ENCODE measurements at places on chromosomes 3 and 15. TPM values are rescaled to one million over a fixed set of nuclear protein-coding genes. Genes with fewer than 3 reads are reported as not detected.

The CRBN gene
- total RNA-seq: 67.4 TPM

DNA sequence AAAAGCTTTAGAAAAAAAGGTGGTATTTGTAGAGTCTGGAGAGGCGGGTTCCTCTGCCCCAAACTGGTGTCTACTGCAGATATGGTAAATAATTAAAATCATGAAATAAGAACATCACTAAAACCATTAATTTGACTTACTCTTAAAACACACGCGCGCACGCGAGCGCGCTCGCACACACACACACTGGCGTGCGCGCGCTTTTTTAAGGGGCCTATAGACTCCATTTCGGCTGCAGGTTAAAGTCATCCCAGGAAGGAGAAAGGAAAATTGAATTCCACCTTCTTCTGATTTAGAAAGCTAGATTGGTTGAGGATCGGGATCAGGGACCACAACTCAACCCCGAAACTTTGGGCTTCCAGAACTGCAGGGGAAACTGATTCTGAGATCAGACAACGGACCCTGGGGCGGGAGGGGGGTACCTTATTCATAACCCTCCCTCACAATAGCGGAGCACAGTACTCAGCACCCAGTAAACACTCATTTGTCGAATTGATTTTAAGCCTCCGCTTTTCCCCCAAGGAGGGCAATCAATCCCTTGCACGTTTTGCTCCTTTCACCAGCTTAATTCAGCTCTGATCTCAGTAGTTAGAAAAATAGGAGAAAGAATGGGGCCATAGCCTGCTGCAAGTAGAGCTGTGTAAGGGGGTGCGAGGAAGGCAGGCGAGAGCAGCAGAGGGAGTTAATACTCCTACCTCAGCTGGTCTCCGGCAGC, 509 bp upstream of the LRRC3B start:
- DNase-seq: no peak

GRCh38 chr15:69603369-69604071, 150.9 kb downstream of the RPLP1 start:
- no peak for DNase-seq

GRCh38 chr3:79672731-79673130, 95.1 kb downstream of the ROBO1 start:
- DNase-seq: no peak

The AADACL2 gene
- total RNA-seq: under 0.01 TPM

- DNase-seq: peak; percentile 73
These were observed 1.4 kb downstream of the MGLL start for GRCh38 chr3:127820826-127821313.

- DNase-seq: peak; percentile 68
These were observed 78.4 kb upstream of the LRTM1 start for GRCh38 chr3:55006244-55006676.

The PP2D1 gene
- total RNA-seq: not detected

GRCh38 chr3:87069971-87070370, 79.0 kb upstream of the VGLL3 start:
- no peak for DNase-seq

GRCh38 chr15:78241017-78241416, 6.7 kb upstream of the ACSBG1 start:
- DNase-seq: peak; percentile 72

The ZDHHC23 gene
- total RNA-seq: 0.77 TPM

- no peak for DNase-seq
These were observed 30.7 kb downstream of the GRAMD2A start for GRCh38 chr15:72166716-72167417.

- DNase-seq: peak; percentile 75
These were observed 416 bp upstream of the CORO2B start for GRCh38 chr15:68578175-68578979.

- DNase-seq: no peak
These were observed 4.0 kb upstream of the SEMA3F start for GRCh38 chr3:50150863-50151686.

DNA sequence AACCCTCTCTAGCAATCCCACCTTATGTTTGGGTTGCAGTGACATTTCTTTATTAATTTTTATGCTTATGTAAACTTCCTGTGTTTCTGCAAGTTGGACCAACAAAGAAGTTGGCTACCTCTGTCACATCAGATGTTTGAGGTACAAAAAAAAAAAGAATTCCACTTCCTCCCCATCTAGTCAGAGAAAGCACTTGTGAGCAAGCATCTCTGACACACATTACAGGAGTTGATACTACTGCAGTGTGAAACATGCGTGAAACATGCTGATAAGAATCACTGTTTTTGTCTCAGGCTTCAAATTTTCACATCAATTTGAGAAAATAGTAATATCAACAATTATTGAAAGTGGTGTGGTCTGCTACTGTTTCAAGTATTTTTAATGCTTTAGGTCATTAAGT, 1.3 kb downstream of the SCAANT1 start:
- DNase-seq: peak; percentile 20

DNA sequence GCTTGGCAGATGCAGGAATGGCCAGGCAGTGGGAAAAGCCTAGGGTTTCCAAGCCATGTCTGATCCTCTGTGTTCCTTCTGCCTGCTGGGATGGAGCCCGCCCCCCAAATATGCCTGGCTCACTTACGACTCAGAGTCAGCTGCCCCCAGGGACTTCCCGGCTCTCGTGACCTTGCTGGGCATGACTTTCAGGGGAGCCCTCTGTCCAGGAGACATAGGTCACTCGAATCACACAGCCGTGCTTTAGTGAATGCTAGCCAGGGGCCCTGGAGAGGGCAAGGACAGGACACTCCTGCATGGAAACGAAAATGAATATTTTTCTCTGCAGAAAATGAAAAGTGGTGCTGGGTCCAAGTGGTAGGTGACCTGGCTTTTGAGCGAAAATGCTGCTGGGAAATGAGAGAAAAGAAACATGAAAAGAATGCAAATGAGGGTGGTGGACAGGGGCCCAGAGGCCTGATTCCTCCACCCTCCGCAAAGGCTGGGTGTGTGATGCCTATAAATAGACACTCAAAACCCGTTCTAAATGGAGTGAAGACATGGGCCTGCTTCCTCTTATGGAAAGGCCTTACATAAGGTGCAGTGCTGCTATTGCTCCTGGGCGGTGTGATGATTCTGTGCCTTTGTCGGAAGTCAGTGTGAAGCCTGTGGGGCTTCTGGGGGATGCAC, 107.4 kb downstream of the APBA2 start:
- peak; percentile 58 for DNase-seq

GRCh38 chr3:196995646-196996355, 27.2 kb upstream of the PIGZ start:
- DNase-seq: no peak

GRCh38 chr3:134486577-134487041, 752 bp downstream of the CEP63 start:
- peak; percentile 43 for DNase-seq

The RTP4 gene
- total RNA-seq: 2.1 TPM

The SSR3 gene
- total RNA-seq: 159 TPM

GRCh38 chr3:68504201-68504600, 428.1 kb downstream of the TAFA4 start:
- no peak for DNase-seq

- DNase-seq: peak; percentile 66
These were observed at the start of gene YEATS2 for GRCh38 chr3:183697610-183698317. Gene YEATS2 (plus strand): TSS chr3:183697797. CDS start chr3:183715163, 17,366 bp downstream.

DNA sequence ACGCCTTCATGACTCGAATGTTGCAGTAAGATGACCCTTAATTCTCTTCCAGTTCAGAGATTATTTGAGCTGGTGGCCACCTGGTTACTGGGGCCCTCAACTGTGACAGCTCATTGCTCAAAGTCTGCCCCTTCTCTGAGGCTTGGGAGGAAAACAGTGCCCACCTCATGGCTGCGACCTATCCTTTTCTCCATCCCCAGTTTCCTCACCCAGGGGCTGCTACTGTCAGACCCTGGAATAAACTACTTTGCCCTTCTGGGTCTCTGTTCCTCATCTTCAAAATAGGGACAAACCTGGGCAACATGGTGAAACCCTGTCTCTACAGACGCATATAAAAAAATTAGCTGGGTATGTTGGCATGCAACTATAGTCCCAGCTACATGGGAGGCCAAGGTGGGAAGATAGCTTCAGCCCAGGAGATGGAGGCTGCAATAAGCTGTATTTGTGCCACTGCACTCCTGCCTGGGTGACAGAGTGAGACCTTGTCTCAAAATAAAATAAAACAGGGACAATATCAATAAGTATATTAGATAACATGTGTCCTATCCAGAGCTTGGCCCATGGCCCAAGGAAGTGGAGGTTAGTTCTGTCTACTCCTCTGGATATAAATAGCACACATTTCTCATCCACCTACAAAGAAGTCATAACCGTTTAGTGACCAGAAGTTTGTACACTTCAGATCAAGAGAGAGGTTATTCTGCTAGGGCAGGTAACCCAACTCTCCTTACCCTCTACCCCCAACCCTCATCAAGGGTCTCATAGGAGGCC, 2.2 kb upstream of the RASL12 start:
- no peak for DNase-seq

Data from fibroblast of lung (primary cell).